Putamen (tissue), 1 donor: ENCODE measurements at places on chromosomes 6 and 20.

DNA sequence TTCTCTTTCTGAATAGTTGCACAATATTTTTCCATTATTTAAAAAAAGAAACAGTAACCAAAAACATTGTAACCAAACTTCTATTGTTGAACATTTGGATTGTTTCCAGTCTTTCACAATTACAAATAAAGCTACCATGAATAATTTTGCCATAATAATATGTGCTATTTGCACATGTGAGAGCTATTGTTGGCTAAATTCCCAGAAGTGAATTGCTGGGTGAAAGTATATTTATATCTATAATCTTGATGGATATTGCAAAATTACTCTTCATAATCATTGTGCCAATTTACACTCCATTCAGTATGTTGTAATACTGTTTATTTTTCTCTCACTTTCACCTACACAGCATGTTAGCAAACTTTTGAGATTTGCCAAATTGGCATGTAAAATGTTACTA is 36.6 kb upstream of the SLC22A16 start:
- DNase-seq: no peak

- DNase-seq: peak; percentile 75
These were observed 26.0 kb downstream of the TBC1D7 start for GRCh38 chr6:13302291-13302690.

DNA sequence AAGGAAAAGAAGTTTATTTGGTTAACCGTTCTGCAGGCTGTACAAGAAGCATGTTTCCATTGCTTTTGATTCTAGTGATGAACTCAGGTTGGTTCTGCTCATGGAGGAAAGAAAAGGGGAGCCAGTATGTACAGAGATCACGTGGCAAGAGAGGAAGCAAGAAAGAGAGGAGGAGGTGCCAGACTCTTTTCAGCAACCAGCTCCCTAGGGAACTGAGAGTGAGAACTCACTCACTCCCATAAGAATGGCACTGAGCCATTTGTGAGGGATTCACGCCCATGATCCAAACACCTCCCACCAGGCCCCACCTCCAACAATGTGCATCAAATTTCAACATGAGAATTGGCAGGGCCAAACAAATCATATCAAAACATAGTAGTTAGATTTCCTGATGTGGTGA is 649.1 kb downstream of the EPM2A start:
- no peak for DNase-seq

DNA sequence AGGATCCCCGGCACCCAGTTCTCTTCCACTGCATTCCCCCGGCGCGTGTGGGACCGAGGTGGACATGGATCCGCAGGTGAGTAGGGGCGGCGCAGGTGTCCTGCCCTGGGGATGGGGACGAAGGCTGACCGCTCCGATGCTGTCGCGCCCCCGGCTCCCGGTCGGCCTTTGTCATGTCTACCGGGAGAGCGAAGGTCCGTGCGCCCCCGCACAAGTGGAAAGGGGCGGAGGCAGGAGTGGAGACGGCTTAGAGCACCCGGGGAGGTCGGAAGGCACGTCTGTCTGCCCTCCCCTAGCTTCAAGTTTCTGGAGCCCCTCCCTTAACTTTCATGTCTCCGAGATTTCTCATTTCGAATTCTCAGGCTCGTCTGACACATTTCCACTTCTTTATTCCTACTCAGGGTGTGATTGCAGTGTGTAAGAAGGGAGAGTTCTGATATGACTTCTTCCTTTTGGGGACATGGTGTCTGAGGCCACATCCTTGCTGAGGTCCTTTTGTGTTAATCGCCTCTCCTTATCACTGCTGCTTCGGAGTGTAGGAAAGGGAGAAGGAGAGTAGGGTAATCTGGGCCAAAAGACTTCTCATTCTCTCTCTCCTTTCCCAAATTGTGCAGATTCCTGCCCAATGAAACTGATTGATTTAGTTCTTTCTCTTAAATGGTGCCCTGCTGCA is 435 bp downstream of the KIFC1 start:
- no peak for DNase-seq

DNA sequence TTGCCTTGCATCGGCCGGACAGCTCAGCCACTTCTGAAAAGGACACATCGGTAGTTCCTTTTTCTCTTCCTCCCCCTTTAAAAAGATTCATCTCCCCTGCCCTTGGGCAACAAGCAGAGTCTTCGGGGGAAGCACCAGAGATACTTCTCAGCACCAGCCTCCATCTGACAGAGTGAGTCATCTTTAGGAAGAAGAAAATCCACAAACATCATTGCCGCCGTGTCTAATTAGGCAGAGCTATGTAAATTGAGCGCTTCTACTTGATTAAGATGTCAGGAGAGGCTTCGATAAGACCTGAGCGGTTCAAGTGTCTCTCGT is 186.4 kb downstream of the TAF4 start:
- no peak for DNase-seq

DNA sequence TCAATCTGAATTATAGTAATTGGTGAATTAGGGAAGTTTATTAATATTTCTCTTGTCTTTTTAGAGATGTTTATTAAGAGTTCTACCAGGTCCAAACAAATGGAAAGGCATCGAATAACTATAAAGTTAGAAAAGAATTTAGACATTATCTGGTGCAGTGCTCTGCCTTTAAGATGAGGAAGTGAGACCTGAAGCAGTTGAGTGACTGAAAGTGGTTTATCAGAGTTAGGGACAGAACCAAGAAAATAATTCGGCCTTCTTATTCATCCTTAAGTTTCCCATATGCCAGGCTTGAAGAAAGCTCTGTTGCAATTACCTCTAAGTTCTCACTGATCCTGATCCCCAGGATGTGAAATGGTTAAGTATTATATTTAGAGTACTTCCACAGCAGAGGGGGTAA is 94.2 kb upstream of the FLRT3 start:
- no peak for DNase-seq

DNA sequence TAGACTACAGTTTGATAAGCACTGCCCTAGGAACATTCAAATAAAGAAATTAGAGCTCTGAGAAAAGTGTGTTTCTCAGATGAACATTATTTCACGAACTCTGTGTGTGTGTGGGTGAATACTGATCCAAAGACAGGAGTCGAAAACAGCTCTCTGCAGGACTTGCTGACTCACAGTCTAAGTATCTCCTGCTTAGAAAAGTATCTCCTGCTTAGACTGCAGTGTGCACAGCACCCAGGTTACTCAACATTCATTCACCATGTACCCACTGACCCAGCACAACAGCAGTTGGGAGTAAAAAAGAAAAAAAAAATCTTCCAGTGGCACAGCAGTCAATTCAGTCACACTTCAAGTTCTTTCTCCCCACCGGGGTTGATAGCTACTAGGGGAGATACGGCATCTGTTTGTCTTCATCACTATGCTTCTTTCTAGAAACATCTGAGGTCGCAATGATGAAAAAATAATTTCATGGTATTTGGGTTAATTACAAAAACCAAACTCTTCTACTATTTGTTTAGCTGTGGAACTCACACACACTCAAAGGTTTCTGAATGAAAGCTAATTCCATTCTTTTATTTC is 48.0 kb downstream of the GCLC start:
- peak; percentile 47 for DNase-seq

GRCh38 chr20:50919567-50919966 is 11.7 kb downstream of the ADNP start:
- DNase-seq: no peak

- peak; percentile 50 for DNase-seq
These were observed 95.3 kb downstream of the EPB41L2 start for GRCh38 chr6:130967502-130968445.

GRCh38 chr6:155248008-155249001 is 15.5 kb upstream of the CLDN20 start:
- peak; percentile 63 for DNase-seq

DNA sequence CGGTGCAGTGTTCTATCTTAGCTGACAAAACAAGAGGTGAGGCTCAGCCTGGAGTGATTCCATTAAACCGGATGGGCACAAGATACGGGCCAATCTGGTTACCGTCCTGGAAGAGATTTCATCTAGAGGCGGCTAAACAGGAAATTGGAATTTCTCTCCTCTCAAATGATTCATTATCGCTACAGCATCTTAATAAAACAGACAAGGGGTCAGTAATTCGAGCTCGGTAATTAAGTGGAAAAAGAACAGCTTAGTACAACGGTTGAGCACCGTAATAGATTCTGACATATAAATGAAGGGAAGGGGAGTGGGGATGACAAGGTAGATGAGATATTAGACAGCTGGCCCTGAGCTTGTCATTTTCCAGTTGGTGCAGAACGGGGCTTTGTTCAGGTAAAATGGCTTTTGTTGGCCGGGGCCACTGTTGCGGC is 137.2 kb downstream of the EDN3 start:
- no peak for DNase-seq

GRCh38 chr20:7161690-7162089 is 394.2 kb downstream of the BMP2 start:
- no peak for DNase-seq
